CD4-positive, alpha-beta memory T cell (primary cell): ENCODE measurements at places on chromosomes 7 and 10.
A peak's percentile ranks its signal among the peaks of the same experiment; 100 is the strongest.

DNA sequence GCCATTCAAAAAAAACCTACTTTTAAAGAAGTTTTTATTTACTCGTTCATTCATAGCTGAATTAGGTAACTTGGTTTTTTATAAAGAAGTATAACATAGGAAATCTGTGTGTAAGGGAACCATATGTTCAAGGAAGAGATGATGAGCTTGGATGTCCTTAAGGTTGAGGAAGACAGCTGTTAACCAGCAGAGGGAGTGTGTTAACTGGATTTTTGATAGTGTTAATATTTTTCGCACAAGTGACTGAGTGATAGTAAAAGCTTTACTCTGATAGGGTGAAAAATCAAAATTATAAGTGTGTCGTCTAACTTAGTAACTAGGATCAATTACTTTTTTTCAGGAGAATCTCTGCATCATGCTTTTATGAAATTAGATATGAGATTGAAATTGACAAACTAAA lies 134.7 kb downstream of the ARL5B start:
- no peak for DNase-seq

DNA sequence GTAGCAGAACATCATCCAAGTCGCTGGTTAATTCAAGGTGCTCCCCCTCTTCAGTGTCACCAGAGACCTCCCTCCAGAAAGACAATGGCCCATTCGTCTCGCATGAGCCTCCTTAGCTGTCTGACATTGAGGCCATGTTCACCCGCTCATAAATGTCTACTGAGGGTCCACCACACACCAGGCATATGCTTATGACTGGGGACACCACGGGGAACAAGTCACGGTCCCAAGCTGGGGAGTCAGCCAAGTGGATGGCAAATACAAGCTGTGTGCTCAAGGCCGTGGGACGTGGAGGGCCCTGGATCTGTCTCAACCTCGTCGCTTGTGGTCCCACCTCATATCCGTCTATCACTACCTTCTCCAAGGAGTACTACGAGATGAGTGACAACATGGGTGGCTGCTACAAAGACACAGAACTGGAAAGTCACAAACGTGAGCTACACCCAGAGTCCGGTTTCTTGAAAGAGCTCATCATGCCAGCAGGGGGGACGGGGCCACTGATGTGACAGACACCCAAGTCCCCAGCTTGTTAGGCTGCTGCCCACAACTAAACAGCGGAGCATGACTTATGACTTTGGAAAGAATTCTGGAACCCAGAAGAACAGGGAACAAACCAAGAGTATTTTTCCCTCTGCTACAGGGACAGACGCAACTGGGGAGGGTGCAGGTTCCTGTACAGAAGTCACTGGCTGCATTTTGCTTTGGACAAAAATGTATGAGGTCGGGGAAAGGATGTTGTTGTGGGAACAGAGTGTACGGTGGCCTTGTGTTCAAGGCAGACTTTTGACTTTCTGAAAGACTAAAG lies 189.6 kb downstream of the COBL start:
- no peak for DNase-seq

GRCh38 chr7:140533394-140533872 lies 54.1 kb upstream of the MKRN1 start:
- DNase-seq, result no peak

- DNase-seq, result no peak
Measured at GRCh38 chr7:24555184-24555583, 18.1 kb upstream of the PALS2 start.

- peak; percentile 41 for DNase-seq
Measured at GRCh38 chr10:122911889-122912484, 1.6 kb downstream of the FAM24A start.

DNA sequence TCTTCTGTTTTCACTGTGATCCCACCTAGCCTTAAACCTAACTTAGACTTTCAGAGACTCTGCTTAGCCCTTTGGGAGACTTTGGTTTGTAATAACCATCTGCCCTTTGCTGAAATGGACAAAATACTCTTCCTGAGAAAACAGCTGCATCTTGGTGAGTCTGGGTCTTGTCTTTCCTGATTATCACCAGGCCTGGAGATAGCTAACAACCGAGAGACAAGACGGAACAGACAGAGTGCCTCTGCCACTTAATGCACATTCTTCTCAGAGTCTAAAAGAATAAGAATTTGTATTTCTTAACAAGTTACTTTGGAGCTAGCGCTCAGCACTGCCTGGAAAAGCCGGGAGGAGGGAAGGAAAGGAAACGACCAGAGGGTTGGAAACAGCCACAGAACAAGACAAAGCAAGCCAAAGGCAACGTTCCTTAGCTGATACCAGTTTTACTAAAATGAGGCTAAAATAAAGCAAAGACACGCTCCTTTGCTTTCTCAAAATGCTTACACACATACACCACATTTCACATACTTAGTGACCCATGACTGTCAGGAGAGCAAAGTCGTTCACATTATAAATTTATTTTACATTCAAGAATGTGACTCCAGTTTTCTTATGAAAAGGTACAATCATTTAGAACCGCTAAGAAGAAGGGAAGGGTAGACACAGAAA lies 70.3 kb upstream of the DGKI start:
- no peak for DNase-seq

DNA sequence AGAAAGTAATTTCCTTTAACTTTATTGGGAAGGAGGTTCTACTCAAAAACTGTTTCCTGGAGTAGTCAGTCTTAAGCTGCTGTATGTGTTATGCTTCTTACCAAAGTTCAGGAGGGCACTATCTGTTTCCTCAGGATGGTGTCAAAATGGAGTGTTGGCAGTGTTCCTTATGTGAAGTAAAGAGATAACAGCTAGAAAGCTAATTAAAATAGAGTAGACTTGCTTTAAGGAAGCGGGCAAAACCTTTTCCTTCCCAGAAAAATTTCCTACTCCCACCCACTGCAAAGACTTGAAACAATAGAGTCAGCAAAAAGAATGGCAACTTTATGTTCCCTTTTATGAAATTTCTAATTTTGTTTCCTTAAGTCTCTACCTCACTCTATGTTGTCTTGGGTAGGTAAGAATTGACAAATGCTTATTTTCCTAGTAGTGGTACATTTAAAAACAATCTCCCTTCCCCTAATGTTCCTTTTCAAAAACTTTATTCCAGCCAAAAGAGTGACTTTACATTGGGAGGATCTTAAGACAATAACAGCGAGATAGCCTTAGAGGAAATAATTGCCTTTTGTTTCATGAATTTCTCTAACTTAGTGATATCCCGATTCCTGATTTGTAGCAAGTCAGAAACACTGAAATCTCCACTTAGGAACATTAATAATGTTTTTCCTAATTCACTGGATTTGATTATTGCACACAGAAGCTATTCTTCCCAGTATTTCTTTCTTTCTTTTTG lies 26.5 kb upstream of the ENTPD1 start:
- DNase-seq, result no peak

DNA sequence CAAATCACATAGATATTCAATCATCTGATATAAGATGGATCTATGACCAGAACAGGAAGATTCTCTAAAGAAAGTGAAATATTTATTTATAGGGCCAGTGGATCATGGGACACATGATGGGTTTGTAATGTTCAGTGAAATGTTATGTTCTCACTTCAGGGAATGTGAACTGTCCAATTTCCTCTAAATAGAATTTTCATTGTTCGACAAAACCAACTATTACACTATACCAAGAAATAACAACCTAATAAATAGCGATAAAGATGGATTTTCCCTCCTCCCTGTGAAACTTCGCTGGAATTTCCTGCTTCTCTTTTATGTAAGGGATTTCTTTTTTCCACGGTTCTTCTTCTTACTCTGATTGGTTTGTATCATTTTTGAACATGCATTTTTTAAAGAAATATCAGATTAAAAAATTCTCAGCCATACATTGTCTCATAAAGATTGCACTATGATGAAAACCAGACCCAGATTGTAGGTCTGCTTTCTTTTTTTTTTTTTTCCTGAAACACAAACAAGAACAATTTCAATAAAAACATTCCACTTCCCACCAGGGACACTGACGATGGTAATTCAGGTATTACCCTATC lies 139.8 kb upstream of the ZEB1 start:
- no peak for DNase-seq

DNA sequence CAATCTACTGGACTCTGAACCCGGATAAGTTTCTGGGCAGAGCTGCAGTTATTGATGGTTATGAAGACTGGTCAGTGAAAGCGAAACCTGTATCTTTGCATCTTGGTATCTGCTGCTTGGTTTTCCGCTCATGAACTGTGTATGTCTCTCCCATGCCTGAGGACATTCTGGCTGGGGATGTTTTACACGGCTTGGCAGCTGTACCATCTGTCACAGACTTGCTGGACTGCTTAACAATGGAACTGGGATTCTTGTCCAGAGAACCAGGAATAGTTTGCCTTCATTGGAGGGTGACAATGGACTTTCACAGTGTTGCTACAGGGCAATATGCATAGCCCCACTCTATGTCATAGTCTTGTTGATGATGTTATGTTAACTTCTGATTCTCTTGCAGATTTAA lies 119.9 kb upstream of the TMEM106B start:
- DNase-seq, result no peak

DNA sequence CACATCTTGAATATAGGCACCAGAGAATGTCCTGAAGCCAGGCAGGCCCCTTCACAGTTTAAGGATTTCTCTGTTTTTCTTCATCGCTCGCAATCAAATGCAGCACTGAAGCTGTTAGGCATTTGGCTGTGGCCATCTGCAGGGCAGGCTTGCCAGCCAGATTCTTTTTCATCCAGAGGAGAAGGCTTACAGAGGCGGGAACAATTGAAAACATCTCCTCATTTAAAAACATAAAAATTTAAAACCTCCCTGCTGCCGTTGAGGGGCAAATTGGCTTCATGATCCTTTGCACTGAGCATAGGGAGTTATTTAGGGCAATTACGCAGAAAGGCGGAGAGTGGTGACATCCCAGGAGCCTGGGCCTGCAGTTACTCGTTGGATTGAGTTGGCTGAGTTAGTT lies 500.0 kb downstream of the TYW1 start:
- no peak for DNase-seq

DNA sequence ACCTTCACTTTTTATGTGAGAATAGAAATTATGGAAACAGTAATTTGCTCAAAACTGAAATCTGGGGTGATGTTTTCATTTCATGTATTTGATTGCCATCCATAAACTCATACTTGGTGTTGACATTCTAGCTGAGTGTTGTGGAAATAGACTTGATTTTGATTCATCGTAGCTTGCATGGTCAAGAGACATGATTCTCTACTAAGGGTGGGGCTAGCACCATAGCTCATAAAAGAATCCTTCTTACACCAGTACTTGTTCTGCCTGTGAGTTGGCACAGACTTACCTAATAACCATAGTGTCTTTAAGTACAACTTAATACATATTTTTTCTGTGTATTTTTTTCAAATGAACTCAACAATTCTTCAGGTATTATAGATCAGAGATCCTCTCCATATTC lies 36.6 kb downstream of the RAB18 start:
- DNase-seq, result no peak

GRCh38 chr7:31475368-31475767 lies 38.5 kb upstream of the ITPRID1 start:
- DNase-seq, result no peak

DNA sequence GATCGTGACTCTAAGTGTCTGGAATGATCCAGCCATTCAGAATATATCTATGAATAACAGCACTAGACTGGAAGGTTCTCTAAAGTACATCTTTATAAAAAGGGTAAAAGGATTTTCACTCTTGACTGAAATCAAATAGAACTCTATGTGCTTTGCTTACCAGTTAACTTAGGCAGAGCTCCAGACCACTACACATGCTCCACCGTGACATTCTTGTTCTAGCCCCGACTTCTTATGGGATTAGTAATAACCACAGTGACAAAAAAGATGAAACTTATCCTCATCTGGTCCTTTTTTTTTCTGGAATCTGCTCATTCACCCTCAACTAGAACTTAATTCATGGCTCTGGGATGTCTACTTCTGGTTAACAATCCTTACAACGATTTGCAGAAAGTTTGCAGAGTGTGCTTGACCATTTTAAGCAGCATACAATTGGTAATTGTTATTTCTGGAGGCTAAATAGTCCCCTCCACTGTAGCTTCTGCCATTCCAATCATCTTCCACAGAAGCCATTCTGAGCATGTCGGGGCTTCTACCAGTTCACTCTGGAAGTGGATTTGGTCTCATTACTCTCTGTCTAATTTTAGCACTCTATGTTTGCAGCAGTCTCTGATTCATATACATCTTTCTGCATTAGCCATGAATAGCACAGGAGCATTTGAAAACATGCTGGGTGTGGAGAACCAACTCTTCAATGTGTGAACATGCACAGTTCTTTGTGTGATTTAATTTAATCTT lies 163.7 kb upstream of the CDC14C start:
- DNase-seq, result no peak

DNA sequence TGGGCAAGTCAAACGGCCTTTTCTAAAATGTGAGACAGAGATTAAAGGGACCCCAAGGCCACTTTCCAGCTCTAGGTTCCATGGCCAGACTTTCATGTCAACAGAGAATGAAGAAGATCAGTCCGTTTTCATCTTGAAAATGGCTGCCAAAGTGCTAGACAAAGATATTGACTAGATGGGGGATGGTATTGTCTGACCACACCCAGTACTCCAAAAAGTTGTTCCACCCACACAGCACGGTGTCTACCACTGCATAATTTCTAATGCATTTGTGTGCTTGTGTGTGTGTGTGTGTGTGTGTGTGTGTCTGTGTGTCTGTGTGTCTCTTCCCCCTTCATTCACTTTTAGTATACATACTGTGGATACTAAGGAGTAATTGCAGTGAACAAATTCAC lies 1.3 kb downstream of the COL1A2 start:
- DNase-seq, result no peak

DNA sequence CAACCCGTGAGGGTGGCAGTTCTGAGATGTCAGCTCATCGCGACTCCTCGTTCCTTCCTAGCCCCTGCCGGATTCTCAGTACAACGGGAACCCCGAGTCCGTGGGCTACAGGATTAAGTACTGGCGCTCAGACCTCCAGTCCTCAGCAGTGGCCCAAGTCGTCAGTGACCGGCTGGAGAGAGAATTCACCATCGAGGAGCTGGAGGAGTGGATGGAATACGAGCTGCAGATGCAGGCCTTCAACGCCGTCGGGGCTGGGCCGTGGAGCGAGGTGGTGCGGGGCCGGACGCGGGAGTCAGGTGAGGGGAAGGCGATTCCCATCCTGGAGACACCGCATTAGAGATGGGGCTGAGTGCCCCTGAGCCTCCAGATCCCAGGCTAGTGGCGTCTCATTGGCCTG lies 568.1 kb upstream of the FOXK1 start:
- no peak for DNase-seq

DNA sequence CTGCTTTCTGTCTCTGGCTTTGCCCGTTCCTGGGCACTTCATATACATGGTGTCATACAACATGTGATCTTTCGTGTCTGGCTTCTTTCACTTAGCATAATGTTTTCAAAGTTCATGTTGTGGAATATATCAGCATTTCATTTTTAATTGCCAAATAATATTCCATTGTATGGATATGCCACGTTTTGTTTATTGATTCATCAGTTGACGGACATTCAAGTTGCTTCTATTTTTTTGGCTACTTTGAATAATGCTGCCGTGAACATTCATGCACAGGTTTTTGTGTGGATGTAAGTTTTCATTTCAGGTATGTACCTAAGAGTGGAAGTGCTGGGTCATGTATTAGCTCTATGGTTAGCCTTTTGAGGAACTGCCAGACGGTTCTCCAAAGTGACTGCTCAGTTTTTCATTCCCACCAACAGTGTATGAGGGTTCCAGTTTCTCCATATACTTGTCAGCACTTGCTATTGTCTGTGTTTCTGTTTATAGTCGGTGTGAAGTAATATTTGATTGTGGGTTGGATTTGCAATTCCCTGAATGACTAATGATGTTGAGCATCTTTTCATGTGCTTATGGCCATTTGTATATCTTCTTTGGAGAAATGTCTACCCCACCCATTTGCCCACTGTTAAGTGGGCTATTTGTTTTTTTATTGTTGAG lies 401.4 kb upstream of the GALNT17 start:
- DNase-seq, result no peak

- DNase-seq, result no peak
Measured at GRCh38 chr7:48416327-48416908, 245.2 kb downstream of the ABCA13 start.
